ENCODE measurements at places on chromosomes 4 and X.

DNA sequence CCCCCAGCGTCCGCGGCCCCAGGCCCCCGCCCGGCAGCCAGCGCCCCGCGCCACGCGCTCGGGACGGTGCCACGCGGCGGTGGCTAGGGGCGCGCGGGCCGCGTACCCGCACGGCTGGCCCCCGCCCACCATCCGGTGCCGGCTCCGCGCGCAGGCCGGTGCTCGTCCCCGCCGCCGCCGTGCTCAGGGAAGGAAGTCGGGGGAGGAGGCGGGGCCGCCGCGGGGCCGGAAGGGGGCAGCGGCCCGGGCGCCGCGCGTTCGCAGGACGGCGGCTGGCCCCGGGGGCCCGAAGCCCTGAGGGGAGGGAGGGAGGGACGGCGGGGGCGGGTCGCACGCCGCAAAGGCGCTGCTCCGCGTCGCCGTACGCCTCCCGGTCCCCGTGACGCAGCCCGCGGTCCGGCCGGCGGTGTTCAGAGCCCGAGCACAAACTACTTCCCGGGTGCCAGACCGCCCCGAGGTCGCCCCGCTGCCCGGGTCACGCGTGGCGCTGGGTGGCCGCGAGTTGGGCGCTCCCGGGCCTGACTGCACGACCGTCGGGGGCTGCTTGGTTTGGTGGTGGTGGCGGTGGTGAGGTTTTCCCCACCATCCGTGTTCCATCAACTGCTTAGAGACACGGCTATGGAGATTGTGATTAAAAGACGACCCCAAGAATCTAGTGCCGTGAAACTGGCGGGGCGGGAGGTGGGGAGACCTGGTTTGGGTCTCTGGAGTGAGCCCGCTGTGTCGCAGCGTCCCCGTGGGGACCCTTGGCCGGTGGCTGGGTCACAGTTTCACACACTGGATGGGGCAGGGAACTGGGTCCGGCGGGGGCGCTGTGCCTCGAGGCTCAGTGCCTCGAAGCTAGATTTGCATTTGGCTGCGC, at the start of gene DCTD:
TSS of gene DCTD (minus strand) at position 205 of the 862 bp plus-strand sequence. CDS start 1,818 bp downstream, outside the sequence.
- peak; percentile 79 for DNase-seq

GRCh38 chr4:123433573-123433972, 37.0 kb downstream of the SPRY1 start:
- DNase-seq: no peak

DNA sequence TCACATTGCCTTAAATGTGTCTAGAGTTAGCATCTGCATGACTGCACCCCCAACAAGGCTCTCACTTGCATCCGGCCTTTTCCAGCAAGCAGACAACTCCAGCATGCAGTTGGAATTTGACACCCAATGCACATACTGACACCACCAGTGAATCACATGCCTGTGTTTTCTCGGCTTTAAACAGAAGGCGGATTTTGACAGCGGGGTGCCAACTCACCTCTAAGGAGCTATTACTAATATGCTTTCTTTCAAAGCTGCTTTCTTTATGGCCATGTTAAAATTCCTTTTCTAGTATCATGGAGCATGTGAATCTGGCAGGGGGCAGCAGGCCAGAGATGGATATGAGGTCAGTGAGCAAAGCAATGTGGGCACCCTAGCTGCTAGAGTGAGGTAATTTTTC, 78.0 kb upstream of the CLNK start:
- DNase-seq: no peak

- no peak for DNase-seq
Measured at GRCh38 chr4:138741766-138742377, 273.7 kb upstream of the NOCT start.

GRCh38 chrX:75156531-75156945, 455 bp upstream of the ABCB7 start:
- DNase-seq: no peak

DNA sequence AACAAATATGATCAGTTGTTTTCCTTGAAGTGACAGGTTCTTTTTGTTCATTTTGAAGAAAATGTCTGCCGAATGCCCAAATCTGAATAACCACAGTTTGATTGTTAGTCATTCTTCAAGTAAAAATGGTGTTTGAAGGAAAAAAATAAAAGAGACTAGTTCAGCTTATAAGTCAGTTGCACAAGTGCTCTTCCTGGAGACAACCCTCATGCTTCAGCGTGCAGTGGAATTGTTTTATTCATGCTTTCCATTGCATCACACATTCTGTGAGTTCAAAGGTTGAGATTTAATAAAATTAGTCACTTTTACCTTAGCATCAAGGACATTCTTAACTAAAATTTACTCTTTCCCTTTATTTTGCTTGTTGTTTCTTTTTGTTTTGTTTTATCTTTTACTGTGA, 404.9 kb downstream of the ZNF674 start:
- no peak for DNase-seq

- DNase-seq: no peak
Measured at GRCh38 chr4:128981377-128981776, 112.0 kb downstream of the SCLT1 start.

DNA sequence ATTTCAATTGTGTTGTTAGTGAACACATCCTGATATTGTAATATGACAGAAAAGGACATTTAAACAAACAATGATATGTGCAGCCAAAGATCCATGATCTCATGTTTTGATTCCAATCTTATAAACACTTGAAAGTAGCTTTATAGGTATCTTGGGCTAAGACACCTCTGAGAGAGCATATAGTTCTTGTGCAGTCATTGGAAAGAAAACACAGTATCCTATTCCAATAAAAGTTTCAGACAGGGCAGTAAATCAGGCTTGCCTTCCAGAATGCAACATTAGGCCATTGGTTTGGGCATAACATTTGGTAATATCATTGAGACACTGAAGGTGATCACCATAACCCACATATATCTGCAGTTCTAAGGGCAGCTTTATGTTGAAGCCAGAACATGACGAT, 188.3 kb upstream of the HCCS start:
- no peak for DNase-seq

- no peak for DNase-seq
Measured at GRCh38 chr4:107376293-107376692, 340.2 kb upstream of the DKK2 start.

- DNase-seq: no peak
Measured at GRCh38 chr4:168163106-168163505, 70.8 kb downstream of the ANXA10 start.

DNA sequence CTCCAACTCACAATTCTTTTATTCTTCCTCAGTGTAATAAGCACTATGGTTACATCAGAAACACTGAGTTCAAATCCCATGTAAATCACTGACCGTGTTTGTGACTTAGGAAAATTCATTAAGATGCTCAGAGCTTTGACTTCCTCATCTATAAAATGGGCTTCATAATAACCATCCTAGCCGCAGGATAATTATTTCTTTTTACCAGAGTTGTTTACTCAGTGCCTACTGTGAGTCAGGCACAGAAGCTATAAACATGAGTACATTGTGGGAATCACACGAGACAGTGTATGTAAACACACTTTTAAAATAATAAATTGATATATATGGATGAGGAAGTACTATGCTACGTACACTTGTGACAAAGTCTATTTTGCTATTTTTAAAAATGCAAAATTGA, 296.3 kb upstream of the TENM3 start:
- no peak for DNase-seq

DNA sequence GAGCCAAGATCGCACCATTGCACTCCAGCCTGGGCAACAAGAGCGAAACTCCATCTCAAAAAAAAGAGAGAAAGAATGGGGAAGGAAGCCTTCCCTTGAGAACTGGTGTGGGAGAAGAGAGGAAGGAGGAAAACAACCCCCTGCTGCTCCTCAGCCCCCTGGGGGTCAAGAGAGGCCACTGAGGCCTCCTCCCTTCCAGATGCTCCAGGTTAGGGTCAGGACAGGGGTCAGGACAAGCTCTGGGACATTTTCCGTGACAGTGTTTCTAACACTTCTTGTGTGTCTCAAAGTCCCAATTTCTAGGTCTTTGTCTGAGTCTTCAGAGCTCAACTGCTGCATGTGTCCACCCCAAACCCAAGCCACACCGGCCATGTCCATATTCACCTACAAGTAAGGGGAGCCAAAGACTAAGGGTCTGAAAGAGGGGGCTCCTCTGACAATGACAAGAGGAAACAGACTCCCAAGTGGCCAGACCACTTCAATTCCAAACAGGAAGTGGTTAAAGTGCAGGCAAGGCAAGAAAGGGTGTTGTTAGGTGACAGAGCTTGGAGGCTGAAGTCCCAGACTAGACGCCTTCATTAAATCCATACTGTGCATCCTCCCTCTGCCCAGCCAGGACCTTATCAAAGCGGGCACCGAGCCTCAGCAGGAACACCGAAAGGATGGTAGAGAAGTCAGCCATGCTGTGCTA, 8.3 kb downstream of the L1CAM start:
- DNase-seq: no peak

DNA sequence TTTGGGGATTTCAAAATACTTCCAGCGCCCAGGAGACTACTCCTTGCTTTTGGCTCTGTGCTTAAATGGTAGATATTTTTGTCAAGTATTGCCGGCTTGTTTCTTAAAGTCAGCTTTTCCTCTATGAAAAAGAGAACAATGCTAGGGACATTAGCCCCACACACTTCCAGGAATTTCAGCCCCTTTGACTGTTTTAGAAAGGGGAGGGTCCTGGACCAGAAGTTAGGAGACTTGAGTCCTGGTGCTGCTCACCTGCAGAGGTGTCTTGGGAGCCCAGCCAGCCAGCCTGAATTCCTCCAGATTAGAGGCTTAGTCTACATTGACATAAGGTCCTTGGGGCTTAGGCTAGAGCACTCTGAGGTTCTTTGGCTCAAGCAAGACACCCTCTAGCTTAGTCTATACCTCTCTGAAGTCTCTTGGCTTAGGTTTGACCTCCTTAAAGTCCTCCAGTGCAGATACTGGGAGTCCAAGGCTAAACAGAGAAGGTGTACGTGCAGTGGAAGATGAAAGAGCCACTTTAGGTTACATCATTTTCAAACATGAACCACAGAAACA, 1.6 kb upstream of the SETD7 start:
- DNase-seq: no peak

GRCh38 chrX:139224953-139225665, 305.4 kb upstream of the F9 start:
- DNase-seq: no peak

- no peak for DNase-seq
Measured at GRCh38 chrX:17039826-17040225, 93.4 kb downstream of the REPS2 start.

- no peak for DNase-seq
Measured at GRCh38 chr4:90585961-90586360, 458.8 kb downstream of the CCSER1 start.

DNA sequence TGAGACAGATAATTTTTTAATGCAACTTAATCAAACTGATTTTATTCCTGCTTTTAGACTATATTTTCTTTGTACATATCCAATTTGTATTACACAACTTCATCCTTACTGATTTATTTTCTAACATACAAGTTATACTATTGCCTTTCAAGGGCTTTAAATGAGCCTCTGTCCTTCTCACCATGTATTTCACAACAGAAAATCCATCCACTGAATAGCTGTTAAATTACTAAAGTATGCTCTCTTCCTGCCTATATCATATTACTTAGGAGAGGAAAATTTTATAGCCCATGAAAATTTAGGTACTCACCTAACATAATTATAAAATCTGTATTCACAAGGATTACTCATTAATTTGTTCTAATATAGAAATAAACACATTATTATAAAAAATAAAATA, 528.6 kb downstream of the ANKRD50 start:
- no peak for DNase-seq

GRCh38 chr4:180669680-180670079, 1573.5 kb upstream of the TENM3 start:
- DNase-seq: no peak

DNA sequence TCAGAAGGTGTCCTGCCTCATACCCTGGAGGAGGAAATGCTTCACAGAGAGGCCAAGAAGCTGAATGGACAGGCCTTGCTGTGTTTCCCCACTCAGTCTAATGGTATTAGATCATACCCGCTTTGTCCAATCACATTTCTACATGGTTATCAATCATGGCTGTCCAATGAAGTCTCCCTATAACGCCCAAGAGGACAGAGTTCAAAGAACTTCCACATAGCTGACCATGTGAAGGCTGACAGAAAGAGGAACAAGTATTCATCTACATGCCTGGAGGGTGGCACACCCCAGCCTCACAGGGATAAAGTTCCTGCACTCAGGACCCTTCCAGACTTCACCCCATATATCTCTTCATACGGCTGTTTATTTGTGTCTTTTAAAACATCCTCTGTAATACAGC, 123.4 kb downstream of the MANBA start:
- no peak for DNase-seq

GRCh38 chrX:114065577-114066223, 518.2 kb upstream of the HTR2C start:
- no peak for DNase-seq

DNA sequence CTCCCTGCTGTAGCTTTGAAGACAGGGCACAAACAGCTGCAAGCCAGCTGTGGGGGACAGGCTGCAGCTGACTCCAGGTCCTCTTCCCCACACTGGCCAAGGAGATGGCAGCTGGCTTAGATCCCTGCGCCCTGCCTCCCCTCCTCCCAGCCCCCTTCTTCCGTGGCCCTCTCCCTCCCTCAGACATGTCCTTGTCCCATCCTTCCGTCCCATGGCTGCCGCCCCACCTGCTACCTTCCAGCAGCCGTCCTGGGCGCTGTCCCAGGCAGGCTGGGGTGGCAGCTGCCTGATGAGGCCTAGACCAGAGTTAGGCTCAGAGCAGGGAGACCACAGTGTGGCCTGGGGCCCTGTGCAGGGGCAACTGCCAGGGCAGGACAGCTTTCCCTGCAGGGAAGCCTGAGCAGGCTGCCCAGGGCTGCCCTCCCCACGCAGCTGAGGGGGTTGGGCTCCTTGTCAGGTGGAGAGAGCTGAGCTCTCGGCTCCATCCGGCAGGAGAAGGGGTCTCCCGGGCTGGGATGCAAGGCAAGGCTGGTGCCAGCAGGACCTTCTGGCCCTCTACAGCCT, 3.3 kb upstream of the BGN start:
- no peak for DNase-seq

GRCh38 chrX:19697416-19697815, 182.1 kb upstream of the MAP3K15 start:
- no peak for DNase-seq

DNA sequence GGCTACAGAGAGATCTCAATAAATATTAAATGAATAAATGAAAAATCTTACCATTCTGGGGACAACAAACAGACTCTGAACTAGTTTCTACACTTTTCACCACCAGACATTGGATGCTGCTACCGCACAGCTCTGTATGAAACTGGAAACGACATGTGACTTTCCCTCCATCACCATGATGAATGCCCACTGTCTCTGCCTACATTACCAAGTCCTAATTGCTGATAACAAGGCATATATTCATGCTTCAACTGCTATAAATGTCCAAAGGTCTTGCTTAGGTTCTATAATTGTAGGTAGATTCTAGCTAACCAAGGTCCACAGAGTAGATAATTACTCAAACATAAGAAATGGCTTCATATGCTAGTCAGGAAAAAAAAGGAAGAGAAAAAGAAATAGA, 399.4 kb upstream of the ADGRL3 start:
- DNase-seq: no peak

GRCh38 chr4:54743562-54743961, 85.8 kb downstream of the KIT start:
- no peak for DNase-seq

GRCh38 chrX:136138939-136139338, 8.4 kb upstream of the FHL1 start:
- no peak for DNase-seq

GRCh38 chr4:128355305-128355704, 67.7 kb upstream of the PGRMC2 start:
- DNase-seq: no peak

- DNase-seq: no peak
Measured at GRCh38 chr4:141159027-141159426, 25.8 kb upstream of the RNF150 start.

GRCh38 chrX:8341814-8342590, 122.6 kb upstream of the VCX3B start:
- DNase-seq: no peak
